ENCODE measurements at places on chromosomes 4 and X.

DNA sequence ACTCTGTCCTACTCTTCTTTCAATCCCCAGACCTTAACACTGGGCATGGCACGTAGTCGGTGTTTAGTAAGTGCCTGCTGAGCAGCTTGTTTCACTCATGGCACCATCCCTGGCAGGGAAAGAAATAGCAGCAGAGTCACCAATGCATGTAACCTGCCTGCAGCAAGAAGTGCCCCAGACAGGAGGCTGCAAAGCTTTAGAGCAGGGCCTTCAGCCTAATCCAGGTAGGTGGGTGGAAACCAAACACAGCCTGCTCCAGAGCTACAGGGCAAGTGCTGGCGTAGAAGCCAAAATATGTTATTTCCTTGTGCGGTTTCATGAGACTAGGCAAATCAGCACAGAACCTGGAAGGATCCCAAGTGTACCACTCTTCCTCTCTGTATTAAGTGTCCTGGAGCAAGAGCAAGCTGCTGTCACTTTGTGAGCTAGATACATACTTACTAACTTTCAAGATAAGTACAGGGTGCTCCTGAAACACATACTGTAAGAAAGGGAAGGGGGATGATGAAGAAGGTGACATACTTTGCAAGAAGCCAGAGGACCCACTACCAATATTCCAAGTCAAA is 5.5 kb downstream of the PROM1 start:
- DNase-seq, result no peak

DNA sequence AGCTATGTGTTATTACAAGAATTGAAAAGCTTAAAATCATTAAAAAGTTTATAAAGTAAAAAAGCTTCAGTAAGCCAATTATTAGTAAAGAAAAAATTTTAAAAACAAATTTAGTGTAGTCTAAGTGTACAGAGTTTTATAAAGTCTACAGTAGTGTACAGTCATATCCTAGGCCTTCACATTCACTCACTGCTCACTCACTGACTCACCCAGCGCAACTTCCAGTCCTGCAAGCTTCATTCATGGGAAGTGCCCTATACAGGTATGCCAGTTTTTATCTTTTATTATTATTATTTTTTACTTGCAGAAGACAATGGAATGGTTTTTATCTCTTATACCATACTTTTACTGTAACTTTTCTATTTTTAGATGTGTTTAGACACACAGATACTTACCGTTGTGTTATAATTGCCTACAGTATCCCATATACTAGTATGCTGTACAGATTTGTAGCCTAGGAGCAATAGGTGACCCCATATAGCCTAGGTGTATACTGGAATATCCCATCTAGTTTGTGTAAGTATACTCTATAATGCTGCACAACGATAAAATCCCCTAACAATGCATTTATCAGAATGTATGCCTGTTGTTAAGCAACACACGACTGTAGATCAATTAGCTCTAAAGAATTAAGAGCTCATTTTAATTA is 230.7 kb downstream of the DCLK2 start:
- DNase-seq, result no peak

- DNase-seq, result no peak
These were observed 46.4 kb downstream of the NAT8L start for GRCh38 chr4:2105559-2105958.

GRCh38 chr4:128649575-128650205 is 159.8 kb upstream of the JADE1 start:
- DNase-seq, result peak; percentile 20

- no peak for DNase-seq
These were observed 52.2 kb downstream of the HTT-AS start for GRCh38 chr4:3022112-3022511.
